ENCODE measurements at places on chromosomes 6 and 20. TPM values are rescaled to one million over a fixed set of nuclear protein-coding genes. Genes with fewer than 3 reads are reported as not detected.

Gene TREM1
- total RNA-seq: 6.2 TPM

Gene DSP
- total RNA-seq: 6.3 TPM

Gene NRSN1
- total RNA-seq: not detected

Gene CPXM1
- total RNA-seq: 3.7 TPM

Gene MOCS3
- 2.7 TPM for total RNA-seq

GRCh38 chr6:118859517-118860064, 34.4 kb upstream of the ASF1A start:
- no peaks in the 10 kb centered on the region for H3K27me3 ChIP-seq
- DNase-seq: no peak
- no peaks in the 10 kb centered on the region for H3K36me3 ChIP-seq
- no peak overlapping the region for H3K4me3 ChIP-seq

Gene TCF19
- 8.3 TPM for total RNA-seq

All from aorta (tissue), 5 donors.